ENCODE measurements at places on chromosomes 6 and 20.

GRCh38 chr6:151269321-151269995 lies 29.7 kb downstream of the AKAP12 start:
- no peak for DNase-seq

DNA sequence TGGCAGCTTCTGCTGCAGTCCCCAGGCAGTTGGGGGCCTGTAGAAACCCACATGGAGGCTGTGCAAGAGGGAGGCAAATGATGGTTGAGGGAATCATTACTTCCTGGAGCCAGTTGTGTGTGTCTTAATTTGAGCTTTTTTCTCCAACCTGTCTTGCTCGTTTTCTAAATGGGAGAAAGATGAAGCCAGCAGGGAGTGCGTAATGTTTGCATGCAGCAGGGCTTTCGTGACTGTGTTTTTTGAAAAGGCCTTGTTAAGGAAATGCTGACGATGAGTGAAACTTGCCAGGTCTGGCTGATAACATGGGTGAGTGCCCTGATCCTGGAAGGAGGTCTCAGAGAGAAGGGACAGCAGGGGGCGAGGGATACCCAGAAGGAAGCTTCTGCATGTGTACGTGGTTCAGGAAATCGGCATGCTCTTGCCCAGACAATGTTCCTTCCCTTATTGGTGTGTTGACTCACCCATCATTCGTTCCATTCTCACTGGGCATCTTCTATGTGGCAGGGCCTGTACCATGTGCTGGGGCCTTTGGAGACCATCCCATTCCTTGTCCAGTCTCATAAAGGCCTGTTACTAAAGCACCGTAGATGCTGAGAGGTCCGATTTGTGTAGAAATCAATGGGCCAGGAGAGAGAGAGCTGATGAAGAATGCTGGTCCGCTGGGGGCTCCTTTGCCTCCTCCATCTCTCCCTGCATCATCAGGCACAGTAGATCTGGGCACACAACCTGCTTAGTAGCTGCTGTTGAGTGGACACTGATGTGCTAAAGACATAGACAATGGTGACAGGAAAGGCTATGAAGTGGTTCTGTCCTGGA lies 27.4 kb downstream of the GLP1R start:
- no peak for DNase-seq

DNA sequence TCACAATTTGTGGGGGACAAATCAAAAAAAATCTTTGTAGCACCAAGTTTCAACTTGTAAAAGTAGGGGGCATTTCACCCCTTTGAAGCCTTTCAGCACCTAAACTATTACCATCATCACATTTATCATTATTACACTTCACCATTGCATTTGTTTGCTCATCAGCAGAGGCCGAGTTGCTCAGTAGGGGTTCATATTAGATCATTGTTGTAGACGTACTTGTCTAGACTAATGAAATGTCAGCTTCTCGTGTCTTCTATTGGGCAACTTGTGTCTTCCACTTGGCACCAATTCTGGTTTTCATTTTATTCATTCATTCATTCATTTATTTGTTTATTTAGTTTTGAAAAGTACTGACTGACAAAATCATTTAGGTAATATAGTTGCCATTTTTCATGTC lies 338.3 kb upstream of the KCNQ5 start:
- no peak for DNase-seq

DNA sequence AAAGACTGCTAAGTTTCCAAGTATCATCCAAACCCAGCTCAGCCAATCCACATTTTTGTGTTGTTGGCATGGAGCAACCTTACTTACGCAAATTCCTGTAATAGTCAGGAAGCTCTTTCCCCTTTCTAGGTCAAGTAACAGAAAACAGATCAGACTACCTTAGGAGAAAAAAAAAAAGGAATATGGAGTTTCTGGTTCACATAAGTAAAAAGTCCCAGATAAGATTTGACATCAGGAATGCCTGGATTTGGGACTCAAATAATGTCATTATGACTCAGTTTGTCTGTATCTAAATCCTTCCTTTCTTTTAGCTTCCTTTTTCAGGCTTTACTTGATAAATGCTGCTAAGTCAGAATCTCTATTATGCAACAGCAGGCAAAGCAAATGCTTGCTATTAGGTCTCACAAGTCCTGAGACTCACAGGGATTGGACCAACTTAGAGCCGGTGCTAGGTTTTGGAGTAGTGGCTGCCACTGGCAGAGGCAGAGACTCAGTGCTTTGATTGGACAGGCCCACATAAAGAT lies 44.5 kb downstream of the NCOA7 start:
- no peak for DNase-seq

DNA sequence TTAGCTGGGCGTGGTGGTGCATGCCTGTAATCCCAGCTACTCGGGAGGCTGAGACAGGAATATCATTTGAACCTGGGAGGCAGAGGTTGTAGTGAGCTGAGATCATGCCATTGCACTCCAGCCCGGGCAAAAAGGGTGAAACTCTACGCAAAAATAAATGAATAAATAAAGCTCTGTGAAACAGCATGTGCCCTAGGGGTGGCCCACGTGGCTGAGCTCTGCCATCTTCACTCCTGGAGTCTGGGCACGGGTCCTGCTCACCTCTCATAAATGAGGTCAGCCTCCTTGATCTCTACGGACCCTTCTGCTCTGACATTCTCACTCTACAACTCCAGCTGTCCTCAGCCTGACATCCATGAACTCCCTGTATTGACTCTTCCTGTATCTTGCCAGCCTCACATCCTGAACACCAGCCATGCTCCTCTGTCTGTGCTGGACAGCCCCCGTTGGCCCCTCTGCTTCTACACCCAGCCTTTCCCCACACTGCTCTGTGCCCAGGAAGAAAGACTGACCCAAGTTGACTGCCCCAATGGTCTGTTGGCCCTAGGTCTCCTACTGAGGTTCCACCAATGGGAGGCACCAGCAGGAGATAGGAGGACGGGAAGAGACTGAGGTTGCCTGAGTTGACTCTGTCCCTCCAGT lies 21.9 kb downstream of the CPNE5 start:
- no peak for DNase-seq

DNA sequence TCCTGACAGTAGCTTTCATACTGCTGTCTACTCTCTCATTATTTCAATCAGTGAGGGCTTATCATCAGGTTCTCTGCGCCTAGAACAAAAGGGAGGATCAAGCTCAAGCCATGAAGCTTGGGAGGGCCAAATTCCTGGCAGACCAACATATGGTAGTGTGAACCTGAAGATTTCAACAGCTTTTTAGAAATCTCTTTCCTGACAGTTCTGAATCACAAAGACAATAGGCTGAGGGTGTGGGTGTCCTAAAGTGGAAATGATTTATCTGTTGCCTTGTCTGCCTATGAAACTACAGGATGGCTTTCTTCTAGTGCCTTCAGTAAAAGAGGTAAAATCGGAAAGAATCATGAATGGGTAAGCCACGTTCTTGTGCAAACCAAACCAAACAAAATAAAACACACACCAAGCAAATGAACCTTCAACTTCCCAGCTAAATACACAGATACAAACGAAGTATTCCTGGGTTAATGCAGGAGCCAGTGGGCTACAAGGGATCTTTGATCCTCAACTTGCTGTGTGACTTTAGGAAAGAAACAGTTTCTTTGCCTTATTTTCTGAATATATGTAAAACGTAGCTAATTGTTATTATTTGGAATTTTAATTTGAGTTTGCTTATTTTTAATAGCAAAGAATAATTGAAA lies 2.7 kb upstream of the RHAG start:
- DNase-seq = no peak

GRCh38 chr6:28423546-28423945 lies 19.7 kb downstream of the ZSCAN23 start:
- no peak for DNase-seq

- no peak for DNase-seq
Observed at GRCh38 chr20:25659999-25660398, 36.2 kb upstream of the NANP start.

GRCh38 chr6:7271205-7271534 lies 41.8 kb downstream of the SSR1 start:
- DNase-seq = no peak

DNA sequence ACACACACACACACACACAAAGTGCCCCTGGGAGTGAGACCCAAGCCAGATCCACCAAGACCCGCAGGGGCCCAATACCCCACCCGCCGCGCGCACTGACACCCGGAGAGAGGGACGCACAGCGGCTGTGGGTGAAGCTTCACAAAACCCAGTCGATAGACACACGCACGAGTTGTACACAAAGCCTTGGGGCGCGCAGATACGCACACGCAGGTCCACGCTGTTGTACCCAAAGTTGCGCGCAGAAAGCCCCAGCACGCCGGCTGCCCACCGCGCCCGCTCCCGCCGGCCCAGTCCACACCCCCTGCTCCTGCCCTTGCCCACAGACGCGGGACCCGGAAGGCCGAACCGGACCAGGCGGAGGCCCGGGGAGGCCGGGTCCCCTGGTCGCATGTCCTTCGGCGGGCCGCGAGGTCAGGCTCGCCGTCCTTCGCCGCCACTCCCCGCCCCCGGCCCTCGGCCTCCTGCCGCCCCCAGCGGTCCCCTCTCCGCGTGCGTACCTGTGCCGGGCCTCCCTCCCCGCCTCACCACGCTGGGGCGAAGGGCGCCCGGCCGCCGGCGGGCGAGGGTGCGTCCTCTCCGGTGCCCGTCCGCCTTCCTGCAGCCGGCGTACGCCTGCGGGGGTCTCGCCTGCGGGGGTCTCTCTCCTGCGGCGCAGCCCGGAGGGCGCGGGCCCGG lies at the start of gene TMEM74B:
TSS of gene TMEM74B (minus strand) at position 344 of the 678 bp plus-strand sequence. CDS start 1,180 bp downstream, outside the sequence.
- no peak for DNase-seq

- DNase-seq = no peak
Observed at GRCh38 chr6:139296927-139297326, 5.1 kb upstream of the TXLNB start.

DNA sequence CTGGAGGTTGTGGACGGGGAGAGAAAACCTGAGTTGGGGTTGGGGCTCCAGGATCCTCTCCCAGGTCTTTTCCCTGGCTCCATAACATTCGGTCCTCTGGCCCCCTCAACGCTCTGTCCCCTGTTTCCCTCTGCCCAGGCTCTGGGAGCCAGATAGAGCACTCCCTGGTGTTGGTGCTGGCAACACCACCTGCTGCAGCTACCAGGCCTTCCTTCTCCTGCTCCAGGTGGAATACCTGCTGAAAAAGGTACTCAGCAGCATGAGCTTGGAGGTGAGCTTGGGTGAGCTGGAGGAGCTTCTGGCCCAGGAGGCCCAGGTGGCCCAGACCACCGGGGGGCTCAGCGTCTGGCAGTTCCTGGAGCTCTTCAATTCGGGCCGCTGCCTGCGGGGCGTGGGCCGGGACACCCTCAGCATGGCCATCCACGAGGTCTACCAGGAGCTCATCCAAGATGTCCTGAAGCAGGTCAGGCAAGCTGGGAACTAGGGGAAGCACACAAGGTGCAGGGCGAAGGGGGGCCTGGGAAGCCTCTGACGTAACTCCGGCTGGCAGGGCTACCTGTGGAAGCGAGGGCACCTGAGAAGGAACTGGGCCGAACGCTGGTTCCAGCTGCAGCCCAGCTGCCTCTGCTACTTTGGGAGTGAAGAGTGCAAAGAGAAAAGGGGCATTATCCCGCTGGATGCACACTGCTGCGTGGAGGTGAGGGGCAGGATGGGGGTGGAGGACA lies 14.6 kb downstream of the DEF6 start:
- no peak for DNase-seq

- no peak for DNase-seq
Observed at GRCh38 chr6:83696674-83697073, 12.2 kb downstream of the SNAP91 start.

- no peak for DNase-seq
Observed at GRCh38 chr6:108117427-108118358, 43.2 kb upstream of the OSTM1 start.

- no peak for DNase-seq
Observed at GRCh38 chr6:7042654-7043545, 64.9 kb upstream of the RREB1 start.

GRCh38 chr6:166907373-166907841 lies 48.9 kb downstream of the RNASET2 start:
- DNase-seq = no peak

GRCh38 chr6:105817370-105817769 lies 268.8 kb upstream of the PRDM1 start:
- no peak for DNase-seq

DNA sequence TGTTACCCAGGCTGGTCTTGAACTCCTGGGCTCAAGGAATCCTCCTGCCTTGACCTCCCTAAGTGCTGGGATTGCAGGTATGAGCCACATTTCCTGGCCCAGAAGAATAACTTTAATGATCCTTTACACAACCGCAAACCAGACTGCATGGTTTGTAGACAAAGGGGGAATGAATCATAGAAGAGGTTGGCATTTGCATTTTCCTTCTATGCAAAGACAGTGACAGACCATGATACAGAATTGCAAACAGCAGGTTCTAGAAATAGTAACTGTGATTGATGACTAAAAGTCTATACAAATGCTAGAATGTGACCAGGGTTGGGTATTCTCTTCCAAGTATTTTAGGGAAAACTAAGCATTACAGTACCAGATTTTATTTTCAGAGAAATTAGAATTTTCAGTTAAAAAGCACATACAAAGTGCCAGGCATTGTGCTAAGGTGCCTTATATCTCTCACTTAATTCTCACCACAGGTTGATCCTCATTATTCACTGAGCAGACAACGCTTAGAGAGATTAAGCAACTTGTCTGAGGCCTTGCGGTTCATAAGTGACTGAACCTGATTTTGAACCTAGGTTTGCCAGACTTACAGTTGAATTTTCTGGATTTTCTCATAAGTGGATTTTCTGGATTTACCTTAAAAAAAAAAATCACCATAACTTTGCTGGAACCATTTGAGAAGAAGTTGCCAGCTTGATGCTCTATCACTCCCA lies 146.6 kb downstream of the ZFAND3 start:
- no peak for DNase-seq

GRCh38 chr6:39746795-39747194 lies 21.6 kb upstream of the KIF6 start:
- DNase-seq = no peak

- DNase-seq = no peak
Observed at GRCh38 chr6:5840734-5841390, 165.9 kb downstream of the NRN1 start.

GRCh38 chr20:33372993-33373441 lies 28.3 kb downstream of the CDK5RAP1 start:
- DNase-seq = no peak

DNA sequence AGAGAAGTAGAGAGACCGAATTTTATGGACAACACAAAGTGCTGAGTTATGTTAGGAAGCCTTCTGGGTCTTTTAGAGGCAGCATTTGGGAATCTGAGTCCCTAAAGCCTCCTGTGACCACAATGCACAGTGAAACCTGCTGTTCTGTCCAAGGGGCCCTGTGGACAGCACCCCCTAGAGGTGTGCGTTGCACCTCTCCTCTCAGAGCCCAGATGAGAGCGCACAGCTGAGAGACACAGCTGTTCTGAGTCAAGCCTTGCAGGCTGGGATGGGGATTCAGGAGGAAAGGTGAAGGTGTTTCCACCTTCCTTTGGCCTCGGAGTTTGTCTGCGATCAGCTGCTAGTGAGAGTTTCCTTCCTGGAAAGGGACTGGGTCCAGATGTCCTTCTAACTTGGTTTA lies 13.0 kb downstream of the PCK1 start:
- DNase-seq = no peak

DNA sequence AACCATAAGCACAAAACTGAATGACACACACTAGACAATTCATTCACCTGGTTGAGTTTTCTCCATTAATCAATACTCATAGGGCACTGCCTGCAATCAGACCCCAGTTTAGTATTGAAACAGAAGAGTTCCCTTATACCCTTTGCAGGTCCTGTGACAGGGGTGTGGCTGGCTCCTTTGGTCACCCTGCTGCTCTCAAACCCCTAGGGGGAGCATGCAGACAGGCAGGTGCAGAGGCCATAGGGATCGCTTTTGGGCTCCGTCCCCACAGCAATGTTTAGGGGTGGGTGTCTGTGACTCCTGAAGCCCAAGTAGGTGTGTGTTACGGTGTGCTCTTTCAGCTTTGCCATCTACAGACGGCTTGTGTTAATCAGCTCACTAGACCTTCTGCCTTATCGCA lies 210.4 kb downstream of the CENPW start:
- DNase-seq = no peak

- no peak for DNase-seq
Observed at GRCh38 chr20:50182346-50182745, 8.3 kb upstream of the CEBPB start.
